ENCODE measurements at places on chromosomes 4 and X. TPM values are rescaled to one million over a fixed set of nuclear protein-coding genes. Genes with fewer than 3 reads are reported as not detected.

Gene MAGED1
- total RNA-seq, result 47.9 TPM

Gene CCDC158
- 0.41 TPM for total RNA-seq

- DNase-seq, result no peak
Observed at GRCh38 chrX:41705680-41706374, 17.1 kb downstream of the GPR34 start.

GRCh38 chr4:69760455-69760854 lies at the start of gene SULT1B1:
Gene SULT1B1 (minus strand): TSS chr4:69760620. CDS start chr4:69755217, 5,403 bp downstream.
- DNase-seq, result no peak

DNA sequence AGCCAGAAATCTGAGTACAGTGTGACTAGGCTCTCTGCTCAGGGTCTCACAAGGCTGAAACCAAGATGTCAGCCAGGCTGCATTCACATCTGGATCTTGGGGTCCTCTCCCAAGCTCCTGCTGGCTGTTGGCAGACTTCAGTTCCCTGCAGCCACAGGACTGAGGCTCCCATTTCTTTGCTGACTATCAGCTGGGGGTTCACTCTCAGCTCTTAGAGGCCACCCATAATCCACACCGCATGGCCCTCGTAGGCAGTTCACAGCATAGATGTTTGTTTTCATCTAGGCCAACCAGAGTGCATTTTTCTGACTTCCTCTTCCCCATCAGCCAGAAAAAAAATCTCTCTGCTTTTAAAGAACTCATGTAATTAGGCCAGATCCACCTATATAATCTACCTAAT lies 8.2 kb upstream of the WDR44 start:
- DNase-seq, result no peak

DNA sequence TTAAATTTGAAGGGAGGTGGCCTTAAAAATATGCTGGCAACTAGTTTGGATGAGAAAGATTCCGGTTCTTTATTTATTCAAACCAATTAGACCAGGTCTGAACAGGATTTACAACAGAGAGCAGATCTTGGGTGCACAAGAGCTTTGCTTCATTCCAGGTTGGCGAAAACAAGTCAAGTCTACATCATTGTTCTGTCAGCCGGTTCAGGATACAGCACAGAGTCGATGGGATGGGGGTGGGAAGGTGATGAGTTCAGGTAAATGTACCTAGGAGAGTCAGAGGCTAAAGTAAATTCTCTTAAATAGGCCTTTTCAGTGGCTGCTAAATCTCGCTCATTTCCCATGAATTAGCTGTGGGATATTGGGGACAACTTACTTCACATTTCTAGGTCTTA lies 882 bp upstream of the STIM2 start:
- no peak for DNase-seq

- DNase-seq, result no peak
Observed at GRCh38 chr4:113347245-113347644, 297.8 kb downstream of the ANK2 start.

- DNase-seq, result no peak
Observed at GRCh38 chr4:176726803-176727202, 65.9 kb downstream of the VEGFC start.

Data from sigmoid colon (tissue), 7 donors.